ENCODE measurements at places on chromosomes 1 and 21. TPM values are rescaled to one million over a fixed set of nuclear protein-coding genes. Genes with fewer than 3 reads are reported as not detected.
A peak's percentile ranks its signal among the peaks of the same experiment; 100 is the strongest.

DNA sequence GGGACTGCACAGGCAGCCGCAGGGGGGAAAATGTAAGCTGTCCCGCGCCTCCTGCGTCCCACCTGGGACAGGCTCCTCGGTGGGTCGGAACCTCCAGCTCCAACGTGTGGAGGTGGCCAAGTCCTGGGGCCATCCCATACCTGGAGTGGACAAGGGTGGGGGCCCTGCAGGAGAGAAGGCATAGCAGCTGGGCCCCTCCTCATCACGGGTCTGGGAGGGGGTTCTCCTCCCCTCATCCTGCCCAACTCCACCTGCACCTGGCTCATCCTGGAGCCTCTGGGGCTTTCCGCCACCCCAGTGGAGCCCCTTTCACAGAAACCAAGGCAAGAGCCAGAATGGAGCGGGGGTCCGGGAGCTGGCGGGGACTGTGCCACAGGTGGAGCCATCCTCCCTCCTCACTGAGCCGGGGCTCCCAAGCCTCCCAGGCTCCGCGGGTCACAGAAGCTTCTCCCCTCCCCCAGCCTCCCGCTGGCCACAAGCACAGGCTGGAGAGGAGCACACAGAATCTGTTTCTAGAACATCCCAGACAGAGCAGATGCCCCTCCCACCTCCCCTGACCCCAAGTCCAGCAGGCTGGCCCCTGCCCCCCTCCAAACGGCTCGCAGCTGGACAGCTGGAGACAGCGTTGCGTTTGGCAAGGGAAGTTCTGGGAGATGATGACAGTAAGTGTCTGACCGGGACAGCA, 65.8 kb downstream of the MEGF6 start:
- DNase-seq, result no peak

DNA sequence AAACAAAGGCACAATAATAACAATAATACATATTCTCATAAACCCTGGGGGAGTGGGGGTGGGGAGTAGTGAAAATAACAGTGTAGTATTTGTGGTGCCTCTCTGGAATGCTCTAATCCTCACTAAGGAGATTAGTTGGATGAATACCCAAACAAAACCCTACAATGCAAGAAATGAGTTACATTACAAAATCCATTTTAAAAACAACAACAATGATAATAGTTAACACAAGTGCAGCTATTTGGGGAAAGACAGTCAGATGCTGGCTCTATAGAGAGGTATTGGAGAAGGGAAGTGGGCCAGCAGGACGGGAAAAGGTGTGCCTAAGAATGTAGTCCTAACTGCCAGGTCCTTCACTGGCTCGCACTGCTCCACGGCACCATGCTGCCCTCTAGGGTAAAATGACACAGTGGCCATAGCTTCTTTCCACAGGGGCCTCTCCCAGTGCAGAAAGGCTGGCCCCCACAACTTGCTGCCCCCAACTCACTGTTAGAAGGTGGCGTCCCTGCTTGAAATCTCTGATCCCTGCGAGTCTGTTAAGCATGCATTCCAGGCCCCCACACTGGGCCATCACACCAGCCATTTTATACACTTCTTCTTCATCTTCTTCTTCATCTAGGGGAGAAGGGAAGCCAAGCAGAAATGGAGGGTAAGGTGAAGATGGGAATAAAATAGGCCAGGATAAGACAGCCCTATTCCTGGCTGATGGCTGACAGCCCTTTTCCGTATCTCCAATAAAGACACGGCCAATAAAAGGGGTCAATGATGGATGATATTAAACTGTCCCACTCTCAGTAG, 113.8 kb downstream of the UBR4 start:
- peak; percentile 23 for DNase-seq

DNA sequence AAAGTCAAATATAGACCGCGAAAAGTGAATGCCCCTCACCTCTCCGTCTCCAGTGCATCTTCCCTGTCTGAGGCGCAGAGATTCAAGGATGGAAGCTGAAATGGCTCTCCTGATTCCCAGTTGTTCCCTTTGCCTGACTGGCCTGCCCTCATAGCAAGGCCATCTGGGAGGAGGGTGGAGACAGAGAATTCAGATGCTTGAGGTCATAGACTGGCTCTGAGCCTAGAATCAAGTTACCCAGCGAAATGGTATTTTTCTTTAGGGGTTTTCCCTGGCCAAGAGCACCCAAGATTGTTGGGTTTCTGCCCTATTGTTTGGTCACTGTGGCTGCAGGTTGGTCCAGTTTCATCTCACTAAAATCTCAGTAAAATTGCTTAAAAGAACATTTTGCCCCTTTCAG, 7.2 kb downstream of the METTL13 start:
- no peak for DNase-seq

DNA sequence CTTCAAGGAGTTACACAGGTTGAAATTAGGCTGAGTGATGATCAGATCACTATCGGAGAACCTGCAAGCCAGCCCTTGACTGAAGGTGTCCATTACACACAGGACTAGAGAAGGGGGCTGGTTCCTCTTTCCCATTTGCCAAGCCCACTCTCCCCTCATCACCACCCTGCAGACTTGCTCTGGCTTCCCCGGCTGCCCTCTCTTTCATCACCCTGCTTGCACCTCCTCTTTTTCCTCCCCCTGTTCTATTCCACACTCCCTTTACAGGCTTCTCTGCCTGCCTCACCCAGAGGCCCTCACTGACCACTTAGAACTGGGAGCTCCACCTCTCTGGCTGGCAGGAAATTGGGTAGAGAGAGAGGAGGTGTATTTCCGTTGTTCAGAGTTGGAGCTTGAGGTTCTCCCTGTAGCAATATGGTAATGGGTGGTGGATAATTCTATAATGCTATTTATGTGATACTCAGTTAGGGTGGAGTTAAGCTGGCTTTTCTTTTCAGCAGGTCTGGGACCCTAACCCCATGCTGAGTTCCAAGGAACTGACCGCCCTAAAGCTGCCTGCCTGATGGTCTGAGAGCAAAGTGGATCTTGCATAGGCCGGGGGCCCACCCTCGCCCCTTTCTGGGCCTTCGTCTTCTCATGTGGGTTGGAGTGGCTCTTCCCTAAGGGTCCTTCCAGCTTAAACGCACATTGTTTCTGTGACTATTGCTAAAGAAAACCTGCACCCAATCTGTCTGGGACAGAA, 111.8 kb upstream of the ADAR start:
- DNase-seq, result no peak

- DNase-seq, result no peak
These were observed 62.4 kb downstream of the CLEC20A start for GRCh38 chr1:178434360-178434759.

GRCh38 chr1:32470431-32470830, 5.6 kb downstream of the ZBTB8B start:
- no peak for DNase-seq

- DNase-seq, result no peak
These were observed 123.9 kb downstream of the CASZ1 start for GRCh38 chr1:10672343-10673050.

DNA sequence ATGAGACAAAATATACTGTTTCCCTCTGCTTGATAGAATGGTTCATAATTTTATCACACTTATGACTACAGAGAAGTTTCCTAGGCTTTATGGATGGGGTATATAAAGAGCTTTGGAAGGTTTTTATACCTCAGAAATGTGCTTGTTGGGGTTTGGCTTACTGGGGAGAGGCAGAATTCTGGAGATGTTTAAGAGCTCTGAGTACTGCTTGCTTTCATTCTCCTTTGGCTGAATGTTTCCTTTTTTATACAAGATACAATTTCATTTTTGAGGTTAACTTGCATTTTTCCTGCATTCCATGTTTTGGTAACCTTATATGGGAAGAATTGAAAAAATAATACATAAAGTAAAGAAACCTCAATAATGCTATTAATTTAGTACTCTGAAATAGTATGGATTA, 157.7 kb upstream of the COL11A1 start:
- DNase-seq, result no peak

DNA sequence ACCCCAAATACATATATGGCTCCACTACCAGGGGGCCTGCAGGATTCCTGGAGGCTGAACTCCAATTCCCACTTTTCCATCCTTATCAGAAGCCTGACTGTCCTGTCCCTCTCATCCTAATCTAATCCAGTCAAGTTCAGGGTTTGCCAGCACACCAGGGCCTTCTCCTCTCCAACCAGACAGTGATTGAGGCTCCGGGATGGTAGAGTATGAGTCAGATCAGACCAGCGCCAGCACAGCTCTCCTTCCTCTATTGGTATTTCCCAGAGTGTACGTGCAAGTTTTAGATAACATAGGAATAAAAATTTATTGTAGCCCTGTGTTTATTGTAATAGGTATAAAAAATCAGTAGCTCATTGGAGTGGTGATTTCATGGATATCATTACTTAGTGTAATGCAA, 24.5 kb upstream of the RCSD1 start:
- no peak for DNase-seq

DNA sequence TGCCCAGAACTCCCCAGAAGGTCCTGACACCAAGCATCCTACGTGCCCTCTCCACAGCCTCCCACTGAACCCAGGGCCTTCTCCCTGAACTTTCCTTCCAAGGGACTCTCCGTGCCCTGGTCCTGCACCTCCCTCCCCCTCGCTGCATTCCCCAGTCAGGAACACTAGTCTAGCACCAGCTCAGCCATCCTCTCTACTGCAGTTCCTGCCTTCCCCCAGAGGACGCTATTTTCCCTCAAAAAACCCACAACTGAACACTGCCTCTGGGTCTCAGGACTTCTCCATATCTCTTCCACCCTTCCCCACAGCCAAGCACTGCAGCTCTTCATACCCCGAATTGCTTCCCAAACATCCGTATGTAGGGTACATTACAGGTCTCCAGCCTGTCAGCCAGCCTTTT, 12.6 kb upstream of the ARTN start:
- no peak for DNase-seq

GRCh38 chr1:44676484-44677200, 2.1 kb downstream of the ARMH1 start:
- DNase-seq, result no peak

DNA sequence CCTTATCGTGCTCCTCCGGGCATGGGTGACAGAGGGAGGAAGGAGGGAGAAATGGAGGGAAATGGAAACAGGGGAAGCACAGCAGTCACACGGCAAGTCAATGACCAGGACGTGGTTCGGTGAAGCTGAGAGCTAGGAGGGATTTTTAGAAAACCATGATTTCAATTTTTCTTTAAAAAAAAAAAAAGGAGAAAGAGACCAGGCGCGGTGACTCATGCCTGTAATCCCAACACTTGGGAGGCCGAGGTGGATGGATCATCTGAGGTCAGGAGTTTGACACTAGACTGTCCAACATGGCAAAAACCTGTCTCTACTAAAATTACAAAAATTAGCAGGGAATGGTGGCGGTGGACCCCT, 776 bp upstream of the TNFRSF9 start:
- DNase-seq, result no peak

Gene ZNF593OS
- not detected for total RNA-seq

Gene FAM177B
- not detected for total RNA-seq

Gene BSND
- total RNA-seq, result not detected

Gene MINDY1
- total RNA-seq, result 8.6 TPM

Gene SLC5A9
- total RNA-seq, result not detected

Gene NIT1
- 35.9 TPM for total RNA-seq

Gene RERE
- total RNA-seq, result 51.5 TPM
